ENCODE measurements at places on chromosomes 7 and 10.

DNA sequence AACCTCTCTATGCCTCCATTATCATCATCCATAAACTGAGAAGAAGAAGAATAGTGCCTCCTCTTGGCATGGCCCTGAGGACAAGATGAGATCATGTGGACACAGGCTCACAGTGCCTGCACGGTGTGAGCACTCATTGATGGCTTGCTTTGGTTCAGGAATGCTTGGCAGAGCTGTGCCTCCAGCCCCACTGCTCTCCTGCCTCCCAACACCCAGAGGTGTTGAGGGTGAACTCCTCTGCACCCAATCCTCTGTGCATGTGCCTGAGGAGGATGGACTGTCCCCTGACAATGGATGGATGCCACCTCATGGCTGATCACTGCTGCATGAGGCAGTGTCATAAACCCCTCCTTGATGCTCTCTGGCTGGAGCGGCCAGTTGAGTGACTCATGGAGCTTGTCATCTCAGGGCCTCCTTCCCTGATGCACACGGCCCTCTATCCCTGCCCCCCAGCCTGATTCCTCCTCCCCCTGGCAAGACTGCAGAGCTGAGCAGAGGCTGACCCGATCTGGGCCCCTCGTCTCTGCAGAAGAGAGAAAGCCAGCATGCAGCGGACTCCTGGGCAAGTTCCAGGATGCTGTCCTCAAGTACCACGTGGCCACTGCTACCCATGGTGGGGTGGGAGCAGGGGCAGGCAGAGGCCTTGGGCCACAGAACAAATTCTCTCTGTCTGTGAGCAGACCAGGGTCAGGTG, 136.3 kb downstream of the KCNMA1 start:
- no peak for DNase-seq

GRCh38 chr10:1643161-1643907, 94.0 kb downstream of the ADARB2 start:
- DNase-seq = no peak

- no peak for DNase-seq
Measured at GRCh38 chr7:11374629-11375028, 401.0 kb downstream of the PHF14 start.

DNA sequence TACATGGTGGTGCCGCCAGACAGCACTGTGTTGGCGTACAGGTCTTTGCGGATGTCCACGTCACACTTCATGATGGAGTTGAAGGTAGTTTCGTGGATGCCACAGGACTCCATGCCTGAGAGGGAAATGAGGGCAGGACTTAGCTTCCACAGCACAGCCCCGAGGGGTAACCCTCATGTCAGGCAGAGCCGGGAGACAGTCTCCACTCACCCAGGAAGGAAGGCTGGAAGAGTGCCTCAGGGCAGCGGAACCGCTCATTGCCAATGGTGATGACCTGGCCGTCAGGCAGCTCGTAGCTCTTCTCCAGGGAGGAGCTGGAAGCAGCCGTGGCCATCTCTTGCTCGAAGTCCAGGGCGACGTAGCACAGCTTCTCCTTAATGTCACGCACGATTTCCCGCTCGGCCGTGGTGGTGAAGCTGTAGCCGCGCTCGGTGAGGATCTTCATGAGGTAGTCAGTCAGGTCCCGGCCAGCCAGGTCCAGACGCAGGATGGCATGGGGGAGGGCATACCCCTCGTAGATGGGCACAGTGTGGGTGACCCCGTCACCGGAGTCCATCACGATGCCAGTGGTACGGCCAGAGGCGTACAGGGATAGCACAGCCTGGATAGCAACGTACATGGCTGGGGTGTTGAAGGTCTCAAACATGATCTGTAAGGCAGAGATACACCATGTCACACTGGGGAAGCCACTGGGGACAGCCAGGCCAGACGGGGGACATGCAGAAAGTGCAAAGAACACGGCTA, 104.6 kb upstream of the TNRC18 start:
- peak; percentile 56 for DNase-seq

- DNase-seq = no peak
Measured at GRCh38 chr7:88318196-88318595, 11.5 kb upstream of the STEAP4 start.

- DNase-seq = no peak
Measured at GRCh38 chr10:22174442-22174841, 43.4 kb downstream of the EBLN1 start.

- no peak for DNase-seq
Measured at GRCh38 chr7:102284399-102284798, 2.3 kb upstream of the SH2B2 start.

- DNase-seq = no peak
Measured at GRCh38 chr10:25393621-25394020, 218.8 kb downstream of the GPR158 start.

DNA sequence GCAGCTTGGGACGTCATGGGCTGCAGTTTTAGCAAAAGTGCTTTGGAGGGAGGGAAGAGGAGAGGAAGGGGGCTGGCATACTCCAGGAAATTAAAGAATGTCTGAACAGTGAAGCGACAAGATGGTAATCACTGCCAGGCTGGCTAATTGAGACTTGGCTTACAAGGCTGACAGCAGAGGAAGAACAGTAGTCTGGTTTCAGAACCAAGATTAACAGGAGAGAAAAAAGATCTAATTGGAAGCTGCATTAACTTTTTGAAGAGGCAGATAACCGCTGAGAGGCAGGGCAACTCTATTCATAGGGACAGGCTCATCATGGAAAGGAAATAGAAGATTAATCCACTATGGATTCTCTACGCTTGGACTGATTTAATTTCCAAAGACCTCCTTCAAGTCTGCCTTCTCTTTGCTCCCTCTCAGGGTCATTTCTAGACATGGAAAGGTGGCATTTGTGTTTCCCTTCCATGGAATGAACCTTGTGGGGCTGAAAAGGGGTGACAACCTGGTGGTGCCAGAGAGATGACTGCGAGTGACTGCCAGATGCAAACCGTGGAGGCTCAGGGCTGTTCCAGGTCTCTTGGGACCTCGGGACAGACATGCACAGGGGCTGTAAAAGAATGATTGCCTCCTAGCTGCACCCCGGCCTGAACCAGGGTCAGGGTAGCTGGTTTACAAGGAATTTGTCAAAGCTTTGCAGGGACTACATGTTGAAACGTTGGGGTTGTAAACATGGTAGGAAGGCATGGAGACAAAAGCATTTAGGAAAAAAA, 210.2 kb upstream of the NPY start:
- DNase-seq = no peak

DNA sequence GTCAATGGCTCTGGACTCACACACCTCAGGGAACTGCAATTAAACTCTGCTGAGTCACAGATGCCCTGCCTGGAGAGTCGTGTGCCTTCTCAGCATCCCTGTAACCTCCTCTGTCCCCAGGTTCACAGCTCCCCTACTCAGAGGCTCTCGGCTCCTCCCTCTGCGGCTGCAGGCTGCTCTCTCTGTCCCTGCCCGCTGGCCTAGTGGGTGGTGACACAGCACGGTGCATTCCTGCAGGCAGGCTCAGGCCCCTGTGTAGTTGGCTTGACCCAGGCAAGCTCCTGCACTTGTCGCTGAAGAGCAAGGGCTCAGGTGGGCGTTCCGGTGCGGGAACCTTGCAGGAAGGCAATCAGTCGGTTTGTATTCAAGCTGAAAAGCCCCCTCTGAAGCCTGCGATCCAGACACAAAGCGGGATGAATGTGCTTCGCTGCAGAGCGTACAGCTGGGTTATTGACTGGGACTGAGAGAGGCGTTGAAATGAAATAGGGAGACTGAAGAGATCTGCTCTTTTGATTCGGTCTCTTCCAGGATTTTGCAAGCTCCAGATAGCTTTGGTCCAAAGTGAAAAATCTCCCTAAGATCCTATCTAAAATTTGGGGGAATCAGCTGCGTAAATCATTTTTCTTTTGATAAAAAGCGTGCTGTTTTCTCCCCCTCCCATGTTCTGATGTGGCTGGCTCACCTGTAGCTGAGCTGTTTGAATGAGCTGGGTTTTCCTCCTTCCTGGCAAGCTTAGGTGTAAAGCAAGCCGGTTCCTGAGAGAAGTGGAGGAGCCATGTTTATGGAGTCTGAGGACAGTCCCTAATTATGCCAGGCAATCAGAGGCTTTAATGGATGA, 208.7 kb upstream of the PHYHIPL start:
- DNase-seq = no peak

DNA sequence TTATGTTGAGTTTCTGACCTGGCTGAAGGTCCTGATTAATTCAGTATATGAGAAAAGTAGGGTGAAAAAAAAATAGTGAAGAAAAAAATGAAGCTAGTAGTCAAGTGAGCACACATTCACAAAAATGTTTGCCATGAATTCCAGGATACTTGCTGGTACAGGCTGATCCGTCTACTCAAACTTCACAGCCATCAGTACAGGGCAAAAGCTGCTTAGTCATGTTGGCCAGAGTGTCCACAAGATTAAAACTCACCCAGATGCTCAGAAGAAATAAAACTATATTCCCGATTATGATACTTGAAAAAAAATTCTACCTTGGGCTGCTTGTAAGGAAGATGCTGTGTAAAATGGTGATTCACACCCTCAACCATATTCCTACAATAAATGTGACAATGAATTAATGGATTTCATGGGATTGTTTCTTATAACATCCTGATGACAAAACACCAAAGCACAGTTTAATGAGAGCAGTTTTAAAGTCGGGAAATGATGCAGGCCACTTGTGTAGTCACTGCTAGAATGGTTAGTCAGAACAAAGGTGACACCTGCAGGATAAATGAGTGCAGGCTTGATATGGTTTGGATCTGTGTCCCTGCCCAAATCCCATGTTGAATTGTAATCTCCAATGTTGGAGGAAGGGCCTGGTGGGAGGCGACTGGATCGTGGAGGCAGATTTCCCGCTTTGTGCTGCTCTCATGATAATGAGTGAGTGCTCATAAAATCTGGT, 49.2 kb upstream of the ANKRD1 start:
- DNase-seq = no peak

- DNase-seq = no peak
Measured at GRCh38 chr7:116863936-116864500, 1.6 kb downstream of the CAPZA2 start.

GRCh38 chr7:120468611-120469010, 195.6 kb downstream of the KCND2 start:
- no peak for DNase-seq

DNA sequence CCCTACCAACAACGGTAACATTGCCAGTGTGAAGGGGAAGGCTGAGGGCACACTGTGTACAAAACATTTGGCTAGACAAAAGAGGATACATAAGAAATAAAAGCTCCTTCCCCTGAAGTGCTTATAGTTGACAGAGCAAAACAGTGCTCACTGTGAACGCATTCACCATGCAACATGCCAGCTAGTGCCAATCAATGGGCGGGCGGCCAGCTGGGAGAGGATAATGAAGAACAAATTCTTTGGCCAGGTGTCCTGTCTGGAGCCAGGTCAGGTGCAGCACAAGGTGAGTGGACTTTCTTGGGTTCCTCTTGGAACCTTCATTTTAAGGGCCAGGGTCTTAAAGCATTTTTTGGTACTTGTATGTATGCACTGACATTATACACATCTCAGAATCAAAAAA, 106.1 kb downstream of the ICA1 start:
- no peak for DNase-seq

- DNase-seq = no peak
Measured at GRCh38 chr10:33368086-33368485, 33.6 kb upstream of the NRP1 start.

DNA sequence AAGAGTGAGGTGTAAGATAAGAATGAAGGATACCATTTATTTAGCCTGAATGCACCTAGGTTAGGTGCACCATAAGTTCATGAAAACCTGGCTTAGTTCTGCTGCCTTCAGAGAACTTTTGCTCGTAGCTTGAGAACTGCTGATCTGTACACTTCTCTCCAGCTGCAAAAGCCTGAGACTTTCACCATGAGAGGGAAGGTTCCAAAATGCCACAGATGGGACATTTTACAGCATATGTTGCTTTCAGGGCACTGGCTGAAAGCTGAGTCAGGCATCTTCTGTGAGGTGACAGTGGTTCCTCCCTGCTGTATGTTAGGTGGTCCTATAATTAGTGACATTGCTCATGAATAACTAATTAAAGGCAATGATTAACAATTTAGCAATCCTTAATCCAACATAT, 298.3 kb downstream of the GALNT17 start:
- no peak for DNase-seq

DNA sequence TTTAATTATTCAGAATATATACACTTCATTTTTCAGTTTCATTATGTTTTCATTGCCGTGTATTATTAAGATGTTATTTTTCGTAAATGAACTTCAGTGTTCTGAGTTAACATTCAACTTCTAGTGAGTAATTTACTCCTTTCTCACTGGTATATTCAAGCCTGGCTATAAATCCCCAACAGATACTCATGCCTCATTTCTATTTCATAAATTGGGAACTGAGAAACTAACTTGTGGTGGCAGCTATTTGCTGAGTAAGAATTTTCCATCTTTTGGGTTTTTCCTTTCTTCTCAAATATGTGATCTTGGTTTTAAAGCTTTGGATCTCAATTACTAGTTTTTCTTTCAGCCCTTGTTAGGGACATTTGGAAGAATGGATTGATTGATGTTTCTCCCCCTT, 281.1 kb downstream of the CDK14 start:
- DNase-seq = no peak

- no peak for DNase-seq
Measured at GRCh38 chr7:144489504-144489903, 86.0 kb upstream of the NOBOX start.

DNA sequence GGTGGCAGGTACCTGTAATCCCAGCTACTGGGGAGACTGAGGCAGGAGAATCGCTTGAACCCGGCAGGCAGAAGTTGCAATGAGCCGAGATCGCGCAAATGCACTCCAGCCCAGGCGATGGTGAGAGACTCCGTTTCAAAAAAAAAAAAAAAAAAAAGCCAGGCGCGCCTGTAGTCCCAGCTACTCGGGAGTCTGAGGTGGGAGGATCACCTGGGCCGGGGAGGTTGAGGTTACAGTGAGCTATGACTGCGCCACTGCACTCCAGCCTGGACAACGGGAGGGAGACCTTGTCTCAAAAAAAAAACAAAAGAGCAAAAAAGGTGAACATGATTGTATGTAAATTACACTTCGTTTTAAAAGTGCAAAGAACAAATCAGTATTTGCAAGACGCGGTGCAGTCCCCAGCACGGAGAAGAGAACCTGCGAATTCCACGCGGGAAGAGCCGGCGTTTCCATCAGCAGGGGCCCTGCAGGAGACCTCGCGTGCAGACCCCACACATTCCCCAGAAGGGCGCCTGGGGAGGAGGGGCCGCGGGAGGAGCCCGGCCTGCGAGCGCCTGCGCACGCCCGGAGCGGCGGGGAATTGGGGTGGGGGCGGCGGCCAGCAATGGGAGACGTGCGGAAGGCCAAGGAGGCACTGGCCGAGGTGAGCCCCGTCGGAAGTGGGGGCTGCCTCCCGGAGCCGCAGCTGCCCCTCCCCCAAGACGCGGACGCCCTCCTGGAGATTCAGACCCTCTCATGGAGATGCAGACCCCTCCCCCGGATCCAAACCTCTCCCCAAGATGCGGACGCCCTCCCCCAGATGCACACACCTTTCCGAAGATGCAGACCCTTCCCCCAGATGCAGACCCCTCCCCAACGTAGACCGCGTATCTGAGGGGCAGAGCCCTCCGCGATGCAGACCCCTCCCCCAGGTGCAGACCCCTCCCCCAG, 16.7 kb upstream of the SUN1 start:
- DNase-seq = no peak

- no peak for DNase-seq
Measured at GRCh38 chr10:5527332-5528200, 2.8 kb downstream of the CALML3 start.

Measured in memory B cell (primary cell).